ENCODE measurements at places on chromosomes 6 and 20. TPM values are rescaled to one million over a fixed set of nuclear protein-coding genes. Genes with fewer than 3 reads are reported as not detected.

GRCh38 chr20:37317316-37317715, 27.9 kb downstream of the MANBAL start:
- no peak for DNase-seq

GRCh38 chr6:5084360-5084780, 771 bp upstream of the PPP1R3G start:
- DNase-seq: no peak

DNA sequence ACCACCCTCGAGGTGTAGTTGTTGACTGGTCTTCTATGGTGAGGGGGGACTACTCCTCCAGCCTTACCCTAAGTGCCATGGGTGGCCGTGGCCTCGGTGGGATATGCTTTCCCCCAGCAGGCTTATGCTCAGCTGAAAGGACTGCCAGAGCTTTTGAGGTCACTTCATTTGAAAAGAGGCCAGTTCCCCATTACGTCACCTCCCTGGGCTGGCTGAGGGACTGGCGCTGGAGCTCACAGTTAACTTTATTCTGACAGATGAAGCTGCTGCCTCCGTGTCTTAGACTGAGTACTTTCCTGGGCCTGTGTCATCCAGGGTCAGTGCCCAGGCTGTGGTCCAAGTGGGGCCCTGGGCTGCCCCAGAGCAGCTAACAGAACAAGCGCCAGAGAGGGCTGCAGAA, 42.8 kb upstream of the PCMTD2 start:
- DNase-seq: no peak

DNA sequence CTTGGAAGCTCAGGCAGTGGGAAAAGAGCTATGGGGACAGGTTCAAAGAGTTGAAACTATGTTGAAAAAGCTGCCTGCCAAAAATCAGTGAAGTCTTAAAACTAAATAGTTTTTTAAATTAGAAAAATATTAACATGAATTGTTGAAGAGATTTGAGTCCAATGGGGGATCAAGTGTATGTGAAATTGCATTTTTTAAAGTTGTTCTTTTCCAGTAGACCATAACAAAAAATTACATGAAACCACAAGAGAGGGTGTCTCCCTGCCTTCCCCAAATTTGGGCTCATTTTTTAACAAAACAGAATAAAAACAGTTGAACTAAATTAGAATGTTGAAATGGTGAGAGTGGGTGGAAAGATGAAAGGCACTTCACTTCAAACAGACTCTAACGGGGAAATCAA, 31.5 kb upstream of the COL10A1 start:
- DNase-seq: no peak

- DNase-seq: no peak
Measured at GRCh38 chr6:127816643-127817042, 84.2 kb downstream of the THEMIS start.

- no peak for DNase-seq
Measured at GRCh38 chr20:50372770-50373088, 137.5 kb upstream of the PTPN1 start.

- no peak for DNase-seq
Measured at GRCh38 chr6:124517339-124517738, 444.9 kb upstream of the RNF217 start.

GRCh38 chr20:6636209-6637159, 131.0 kb upstream of the BMP2 start:
- DNase-seq: no peak

- no peak for DNase-seq
Measured at GRCh38 chr6:43931201-43931600, 161.2 kb downstream of the VEGFA start.

DNA sequence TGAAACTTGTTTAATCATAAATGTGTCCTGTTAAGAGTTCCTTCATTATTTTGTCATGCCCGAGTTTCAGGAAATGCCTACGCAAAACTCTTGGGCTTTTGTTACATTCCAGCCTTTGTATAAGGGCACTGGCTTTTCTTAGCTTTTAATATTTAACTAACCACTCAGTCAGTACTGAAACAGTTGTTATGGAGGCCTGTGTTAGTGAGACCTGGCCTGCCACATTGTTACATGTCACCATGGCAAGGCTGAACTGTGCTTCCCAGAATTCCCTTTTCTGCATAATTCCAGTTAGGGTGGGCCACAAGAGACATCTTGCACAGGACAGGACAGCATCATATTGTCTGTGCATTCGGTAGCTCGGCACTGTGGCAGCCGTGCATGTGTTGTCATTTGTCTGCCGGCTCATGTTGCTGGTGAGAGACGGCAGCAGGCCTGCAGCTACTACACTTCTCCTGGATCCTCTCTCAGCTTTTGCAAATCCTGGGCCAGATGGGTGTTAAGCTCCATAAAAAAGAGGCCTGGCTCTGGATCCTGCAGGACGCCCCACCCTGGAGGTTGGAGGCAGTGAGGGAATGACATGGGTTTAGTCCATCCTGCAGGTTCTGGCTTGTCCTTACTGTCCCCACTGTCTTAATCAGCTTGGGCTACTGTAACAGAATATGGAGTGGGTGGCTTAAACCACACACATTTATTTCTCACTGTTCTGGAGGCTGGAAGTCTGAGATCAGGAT, 128.8 kb upstream of the DTNBP1 start:
- DNase-seq: no peak

The LIN28B gene
- total RNA-seq: not detected

The TRDN gene
- total RNA-seq: not detected

The LY86 gene
- 58.1 TPM for total RNA-seq

The UST gene
- total RNA-seq: 14.3 TPM

The GSTA1 gene
- not detected for total RNA-seq

The MTFR2 gene
- total RNA-seq: 2.5 TPM

All from activated B cell treated with CpG ODN at 0.5 μM for 24 hours (primary cell).